ENCODE measurements at places on chromosomes 6 and 20.

GRCh38 chr6:73516514-73517489 is 4.0 kb downstream of the EEF1A1 start:
- DNase-seq, result peak; percentile 18

DNA sequence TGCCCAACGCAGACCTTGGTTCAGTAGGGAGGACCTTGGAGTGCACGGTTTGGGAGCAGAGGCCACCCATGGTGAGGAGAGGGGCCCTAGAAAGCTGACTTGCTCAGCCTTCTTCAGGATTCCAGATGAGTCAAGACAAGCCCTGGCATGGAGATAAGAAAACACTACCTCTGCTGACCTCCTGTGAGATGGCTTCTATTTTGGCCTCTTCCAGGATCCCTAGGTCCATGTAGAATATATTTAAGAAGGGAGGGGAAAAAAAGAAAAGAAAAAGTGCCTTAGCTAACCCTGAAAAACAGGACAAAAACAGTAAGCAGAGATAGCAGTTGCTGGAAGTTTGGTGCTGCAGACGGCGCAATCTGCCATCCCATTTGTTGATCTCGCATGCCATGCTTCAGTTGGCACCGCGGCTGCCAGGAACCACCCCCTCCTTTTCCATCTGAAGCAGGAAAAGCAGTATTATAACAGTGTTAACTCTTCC is 100.0 kb downstream of the ARMC2 start:
- DNase-seq, result no peak

DNA sequence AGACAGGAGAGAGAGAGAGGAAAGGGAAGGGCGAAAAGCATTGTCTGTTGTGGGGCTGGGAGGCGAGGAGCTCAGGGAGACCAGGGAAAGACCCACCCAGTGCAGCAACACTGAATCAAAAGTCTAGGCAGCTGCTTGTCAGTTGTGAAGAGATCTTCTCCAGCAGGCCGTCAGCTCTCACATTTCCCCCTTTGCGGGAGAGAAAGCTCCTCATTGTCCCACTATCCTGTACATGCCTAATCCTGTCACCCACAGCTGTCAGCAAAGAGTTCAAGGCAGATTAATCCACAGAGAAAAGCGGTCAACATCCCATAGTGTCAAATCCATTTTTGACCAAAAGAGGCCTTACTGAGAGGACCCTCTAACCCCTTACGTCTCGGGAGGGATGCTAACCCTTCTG is 27.3 kb downstream of the RNF182 start:
- no peak for DNase-seq

DNA sequence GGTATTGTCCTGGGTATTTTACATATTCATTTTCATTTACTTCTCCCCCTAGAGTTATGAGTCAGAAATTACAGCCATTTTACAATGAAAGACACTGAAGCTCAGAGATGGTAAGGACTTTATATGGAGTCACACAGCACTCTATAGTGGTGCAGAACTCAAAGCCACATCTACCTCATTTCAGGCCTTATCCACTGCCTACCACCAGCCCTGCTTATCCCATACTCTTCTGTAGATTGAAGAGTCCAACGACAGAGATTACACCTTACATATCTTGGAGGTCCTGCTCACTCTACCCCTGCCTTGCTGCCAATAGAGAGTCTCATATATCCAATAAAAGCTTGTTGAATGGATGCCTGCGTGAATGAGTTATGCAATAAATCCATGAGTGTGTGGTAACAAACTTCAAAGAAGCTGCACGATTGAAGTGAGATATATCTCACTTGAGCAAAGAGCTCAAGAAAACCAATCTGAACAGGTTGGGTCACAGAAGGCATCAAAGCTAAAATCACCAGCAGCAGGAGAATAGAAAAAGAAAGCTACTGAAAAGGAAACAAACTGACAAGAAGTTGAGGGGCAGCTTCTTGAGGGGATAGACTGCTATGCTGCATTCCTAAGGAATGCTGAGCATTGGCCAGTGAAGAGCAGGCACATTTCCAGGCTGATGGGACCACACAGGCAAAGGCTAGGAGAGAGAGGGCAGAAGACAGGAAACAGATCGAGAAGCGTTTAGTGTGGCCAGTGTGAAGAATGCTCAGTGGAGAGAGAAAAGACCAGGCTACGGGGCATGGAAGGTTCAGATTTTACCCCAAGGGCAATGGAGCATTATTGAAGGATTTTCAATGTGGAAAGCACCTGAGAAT is 585.6 kb downstream of the DHX35 start:
- no peak for DNase-seq

DNA sequence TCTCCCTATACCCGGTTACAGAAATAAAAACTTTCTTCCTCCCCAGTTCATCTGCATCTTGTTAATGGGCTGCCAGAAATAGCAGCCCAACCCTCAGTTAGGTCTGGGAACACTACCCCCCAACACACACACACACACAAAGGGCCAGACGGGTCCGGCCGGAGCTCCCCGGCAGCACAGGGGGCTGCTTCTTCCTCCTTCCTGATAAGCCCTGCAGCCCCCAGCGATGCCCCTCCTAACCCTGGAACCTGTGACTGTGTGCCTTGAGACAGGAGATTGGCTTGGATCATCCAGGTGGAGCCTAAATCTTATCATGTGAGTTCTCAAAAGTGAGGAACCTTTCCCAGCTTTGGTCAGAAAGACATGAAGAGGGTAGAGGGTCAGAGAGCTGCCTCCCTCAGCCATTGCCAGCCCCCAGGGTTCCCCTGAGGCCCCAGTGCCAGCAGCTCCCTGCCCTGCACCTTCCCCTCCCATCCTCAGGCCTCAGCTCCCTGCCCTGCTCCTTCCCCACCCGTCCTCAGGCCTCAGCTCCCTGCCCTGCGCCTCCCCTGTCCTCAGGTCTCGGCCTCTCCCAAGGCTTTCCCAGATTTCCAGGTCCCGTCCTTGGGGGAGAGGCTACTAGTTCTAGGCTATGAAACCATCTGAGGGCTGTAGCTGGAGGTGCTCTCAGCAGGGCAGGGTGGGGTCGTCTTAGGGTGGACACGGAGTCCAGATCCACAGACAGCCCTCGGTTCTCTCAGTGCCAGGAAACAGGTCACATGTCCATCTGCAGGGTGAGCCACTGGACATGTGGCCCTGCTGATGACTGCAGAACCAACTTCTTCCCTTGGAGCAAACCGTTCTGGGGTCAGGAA is 34.5 kb upstream of the CST7 start:
- DNase-seq, result no peak
